ENCODE measurements at places on chromosomes 16 and 17.

DNA sequence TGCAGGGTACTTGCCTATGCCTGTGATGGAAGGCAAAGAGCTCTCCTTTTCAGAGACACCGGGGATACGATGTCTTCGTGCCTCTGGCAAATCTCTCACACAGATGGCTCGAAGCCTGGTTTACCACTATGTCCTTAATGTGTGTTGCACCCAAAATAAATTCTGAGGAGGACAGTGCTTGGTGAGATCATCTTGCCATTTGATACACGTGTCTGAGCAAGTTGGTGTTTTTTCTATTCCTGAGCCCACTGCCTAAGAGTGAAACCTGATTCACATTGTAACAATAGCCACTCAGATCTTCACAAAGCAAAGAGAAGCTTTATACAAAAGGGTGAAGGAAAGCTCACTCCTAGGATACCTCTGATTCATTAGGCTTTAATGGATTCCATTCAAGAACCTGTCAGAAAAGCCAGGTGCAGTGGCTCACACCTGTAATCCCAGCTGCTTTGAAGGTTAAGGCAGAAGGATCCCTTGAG lies 33.1 kb upstream of the AKAP1 start:
- DNase-seq, result no peak

- DNase-seq, result peak; percentile 63
Observed at GRCh38 chr16:84555418-84556196, 51.1 kb upstream of the MEAK7 start.

DNA sequence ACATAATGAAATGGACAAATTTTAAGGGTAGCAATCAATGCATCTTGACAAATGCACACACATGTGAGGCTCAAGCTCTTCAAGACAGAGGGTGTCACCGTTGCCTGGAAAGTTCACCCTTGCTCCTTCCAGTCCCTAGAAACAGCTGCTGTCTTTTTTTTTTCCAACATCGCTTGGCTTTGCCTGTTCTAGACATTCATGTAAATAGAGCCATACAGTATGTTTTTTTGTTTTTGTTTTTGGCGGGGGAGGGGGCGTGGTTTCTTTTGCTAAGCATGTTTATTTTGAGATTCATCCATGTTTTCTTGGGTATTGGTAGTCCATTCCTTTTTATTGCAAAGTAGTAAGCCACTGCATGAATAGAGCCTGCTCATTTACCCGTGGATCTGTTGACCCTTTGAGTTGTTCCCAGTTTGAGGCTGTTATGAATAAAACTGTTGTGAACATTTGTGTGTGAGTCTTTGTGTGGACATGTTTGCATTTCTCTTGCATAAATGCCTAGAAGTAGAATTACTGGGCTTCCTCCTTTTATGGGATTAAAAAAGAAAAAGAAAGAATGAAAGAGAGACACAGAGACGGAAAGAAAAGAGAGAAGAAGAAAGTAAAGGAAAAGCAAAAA lies 78.4 kb downstream of the NT5M start:
- no peak for DNase-seq

- no peak for DNase-seq
Observed at GRCh38 chr17:69757688-69758430, 317.2 kb upstream of the KCNJ16 start.

- no peak for DNase-seq
Observed at GRCh38 chr16:84136331-84137125, 8.4 kb downstream of the HSDL1 start.

DNA sequence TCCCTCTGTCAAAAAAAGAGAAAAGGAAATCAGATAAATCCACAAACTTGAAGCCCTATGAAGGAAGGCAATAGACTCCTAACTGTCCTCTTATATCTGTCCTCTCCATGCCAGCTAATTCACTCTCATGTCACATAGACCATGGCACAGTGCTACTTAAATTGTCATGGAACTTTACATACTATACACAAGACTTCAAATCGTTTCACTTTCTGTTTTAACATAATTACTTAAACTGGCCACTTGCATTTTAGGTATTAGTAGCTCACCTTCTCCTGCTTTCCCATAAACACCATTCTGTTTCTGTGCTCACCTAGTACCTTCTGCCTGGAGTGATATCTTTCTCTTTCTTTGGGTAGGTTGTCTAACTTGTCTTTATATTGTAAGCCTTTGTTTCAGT lies 816.7 kb upstream of the KIF2B start:
- no peak for DNase-seq

DNA sequence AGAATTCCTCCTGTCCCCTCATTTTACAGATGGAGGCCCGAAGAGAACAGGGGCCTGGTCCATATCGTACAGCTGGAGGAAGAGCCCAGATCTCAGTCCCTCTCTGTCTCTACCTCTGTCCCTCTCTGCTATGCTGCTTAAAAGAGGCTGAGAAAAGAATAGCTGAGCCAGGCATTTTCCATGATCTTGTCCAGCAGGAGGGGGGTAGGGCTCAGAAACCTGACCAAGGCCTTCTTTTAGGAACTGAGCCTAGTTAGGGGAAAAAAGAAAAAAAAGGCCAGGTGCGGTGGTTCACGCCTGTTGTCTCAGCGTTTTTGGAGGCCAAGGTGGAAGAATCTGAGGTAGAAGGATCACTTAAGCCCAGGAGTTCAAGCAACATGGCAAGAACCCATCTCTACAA lies 84.2 kb downstream of the MGAT5B start:
- DNase-seq, result no peak

GRCh38 chr16:8655184-8655717 lies 19.2 kb upstream of the ABAT start:
- DNase-seq, result no peak

- DNase-seq, result no peak
Observed at GRCh38 chr16:55559933-55560516, 6.5 kb upstream of the CAPNS2 start.

- DNase-seq, result no peak
Observed at GRCh38 chr17:38851434-38851833, 2.1 kb downstream of the RPL23 start.

GRCh38 chr16:20806168-20807050 lies at the start of the genes ERI2 and REXO5:
Gene ERI2 (minus strand): TSS chr16:20806472. CDS start chr16:20806430, 42 bp downstream.
Gene REXO5 (plus strand): TSS chr16:20806527. CDS start chr16:20806954, 427 bp downstream.
- peak; percentile 97 for DNase-seq

GRCh38 chr16:4377573-4378154 lies 6.0 kb downstream of the VASN start:
- DNase-seq, result peak; percentile 30

DNA sequence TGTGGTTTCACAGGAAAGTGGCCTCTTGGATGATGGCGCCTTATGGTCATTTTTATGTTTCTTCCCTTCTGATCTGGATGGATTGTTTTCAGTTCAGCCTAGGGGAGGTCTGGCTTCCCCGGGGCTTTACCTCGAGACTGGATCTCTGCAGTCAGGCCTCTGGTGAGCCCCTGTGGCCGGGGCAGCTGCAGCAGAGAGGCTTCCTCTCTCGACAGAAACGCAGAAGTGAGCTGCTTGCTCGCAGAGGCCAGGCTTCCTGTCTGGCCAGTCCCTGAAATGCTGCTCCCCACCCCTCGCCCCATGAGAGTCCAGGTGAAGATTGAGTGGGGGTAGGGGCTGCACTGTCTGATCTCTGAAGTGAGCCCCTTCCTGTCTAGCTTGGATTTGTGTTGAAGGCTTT lies 44.0 kb downstream of the PLCG2 start:
- peak; percentile 38 for DNase-seq

DNA sequence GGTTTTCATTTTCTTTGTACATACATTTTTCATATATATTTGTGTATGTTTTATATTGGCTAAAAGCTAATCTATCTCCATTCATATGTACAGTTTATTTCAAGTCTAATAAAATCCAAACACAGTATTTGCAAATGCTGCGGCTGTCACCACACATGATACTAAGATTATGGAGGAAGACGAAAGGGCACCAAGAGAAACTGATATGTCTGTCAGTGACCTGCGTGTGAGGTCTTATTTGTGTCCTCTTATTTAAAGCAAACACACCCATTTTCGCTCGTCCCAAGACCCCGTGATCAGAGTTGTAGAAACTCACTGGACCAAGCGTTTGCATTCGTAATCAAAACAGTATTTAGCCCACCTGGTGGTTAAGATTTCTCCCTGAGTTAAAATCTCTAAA lies 8.2 kb downstream of the MLYCD start:
- no peak for DNase-seq

DNA sequence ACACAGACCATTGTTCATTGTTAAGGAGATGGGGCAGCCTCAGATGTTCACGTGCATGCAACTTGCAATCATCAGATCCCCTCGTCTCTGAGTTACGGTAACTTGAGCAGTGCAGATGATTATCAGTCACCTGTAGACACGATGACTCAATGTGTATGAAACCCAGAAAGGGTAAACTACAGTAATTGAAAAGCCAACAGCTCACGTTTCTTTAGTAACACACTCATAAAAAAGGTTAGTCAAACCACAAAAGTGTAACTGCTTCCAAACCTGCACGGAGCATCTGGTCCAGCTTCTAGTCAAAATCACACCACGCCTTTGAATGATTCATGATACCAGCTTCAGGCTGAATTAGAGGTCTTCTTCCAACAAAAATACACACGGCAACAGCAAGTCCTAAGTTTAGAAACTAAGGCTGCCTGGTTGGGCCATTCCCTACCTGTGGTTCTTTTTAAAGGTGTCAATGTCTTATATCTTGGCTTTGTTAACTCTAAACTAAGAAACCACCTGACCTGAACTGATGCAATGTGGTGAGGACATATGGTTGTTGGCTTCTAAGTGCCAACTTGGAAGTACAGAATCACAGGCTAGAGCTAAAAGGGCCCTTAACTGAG lies 32.3 kb downstream of the GRB7 start:
- no peak for DNase-seq

DNA sequence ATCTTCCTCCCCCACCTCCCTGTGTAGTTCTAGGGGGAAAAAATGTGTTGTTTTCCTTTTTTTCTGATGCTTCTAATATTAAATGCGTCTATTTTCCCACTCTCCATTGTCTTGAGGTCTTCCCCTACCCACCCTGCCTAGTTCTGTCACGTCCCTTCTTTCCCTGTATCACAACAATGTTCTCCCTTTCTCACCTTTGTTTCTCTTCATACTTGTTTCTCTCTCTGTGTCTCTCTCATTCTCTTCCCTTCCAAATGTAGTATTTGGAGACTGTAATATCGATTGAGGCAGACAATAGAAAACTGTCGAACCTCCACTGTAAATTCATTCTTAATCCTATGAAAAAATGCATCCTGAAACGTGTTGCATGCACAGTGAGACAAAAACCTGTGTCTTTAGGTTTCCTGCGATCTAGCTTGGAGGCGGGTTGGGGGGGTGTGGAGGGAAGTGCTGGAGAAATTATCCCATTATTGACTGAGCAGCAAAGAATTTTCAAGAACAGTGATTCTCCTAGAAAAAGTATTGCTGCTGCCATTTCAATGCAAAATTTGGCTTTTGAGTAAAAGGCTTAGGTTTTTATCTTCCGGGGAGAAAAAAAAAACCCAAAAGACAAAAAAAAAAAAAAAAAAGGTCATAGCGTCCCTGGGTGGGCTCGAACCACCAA lies 1.3 kb upstream of the PSMB3 start:
- DNase-seq, result no peak

DNA sequence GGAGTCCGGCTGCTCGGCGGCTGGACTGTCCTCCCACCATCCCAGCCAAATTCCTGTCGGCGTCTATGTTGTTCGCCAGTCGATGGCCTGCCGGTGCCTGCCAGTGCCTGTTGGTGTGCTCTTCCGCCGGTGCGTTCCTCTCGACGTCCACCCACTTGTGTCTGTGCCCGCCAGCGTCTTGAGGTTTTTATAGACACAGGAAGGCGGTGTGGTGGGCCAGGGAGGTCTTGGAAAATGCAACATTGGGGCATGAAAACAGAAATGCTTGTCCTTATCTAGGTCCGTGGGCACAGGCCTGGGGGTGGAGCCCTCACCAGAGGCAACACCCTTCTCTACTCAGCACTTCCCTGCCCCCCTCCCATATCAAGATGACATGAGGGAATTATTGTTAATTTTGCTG lies 167.8 kb downstream of the IRF8 start:
- no peak for DNase-seq

DNA sequence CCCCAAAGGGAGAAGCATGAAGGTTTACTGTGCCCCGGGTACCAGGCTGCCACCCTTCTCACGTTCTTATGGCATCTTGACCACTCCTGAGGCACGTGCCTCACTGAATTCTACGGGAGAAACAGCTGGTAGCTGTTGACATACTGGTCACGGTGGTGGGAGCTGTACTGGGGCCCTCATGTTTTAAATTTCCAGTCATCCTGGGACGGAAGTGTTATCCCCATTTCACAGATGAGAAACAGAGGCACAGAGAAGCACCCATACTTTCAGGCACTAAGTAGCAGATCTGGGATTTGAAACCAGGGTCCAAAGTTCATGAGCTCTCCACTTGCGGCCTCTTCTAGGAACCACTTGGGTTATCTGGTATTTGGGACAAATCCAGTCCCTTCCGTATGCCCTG lies 26.3 kb upstream of the DOC2B start:
- no peak for DNase-seq

GRCh38 chr17:57447357-57447989 lies 191.2 kb downstream of the MSI2 start:
- DNase-seq, result no peak

DNA sequence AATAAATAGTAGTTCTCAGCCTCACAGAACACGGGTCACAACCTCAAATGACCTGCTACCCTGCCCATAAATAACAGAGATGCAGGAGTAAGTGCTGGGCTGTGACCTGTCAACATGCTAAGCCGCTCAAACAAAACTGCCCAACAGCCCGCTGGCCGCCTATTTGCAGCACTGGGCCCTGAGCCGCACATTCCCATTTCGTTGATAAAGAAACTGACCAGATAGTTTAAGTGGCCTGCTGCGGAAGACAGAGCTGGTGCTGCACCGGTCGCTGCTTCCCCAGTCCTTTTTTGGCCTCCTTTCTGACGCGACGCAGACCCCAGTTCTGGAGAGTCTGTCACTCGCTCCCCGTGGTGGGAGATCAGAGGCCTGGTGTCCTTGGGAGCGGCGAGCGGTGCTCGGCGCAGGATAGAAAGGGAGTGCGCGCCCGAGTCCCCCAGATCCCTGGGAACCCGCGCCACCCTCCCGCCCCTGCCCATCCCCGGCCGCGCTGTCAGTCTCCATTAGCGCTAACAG lies 349 bp upstream of the SLC6A2 start:
- no peak for DNase-seq

DNA sequence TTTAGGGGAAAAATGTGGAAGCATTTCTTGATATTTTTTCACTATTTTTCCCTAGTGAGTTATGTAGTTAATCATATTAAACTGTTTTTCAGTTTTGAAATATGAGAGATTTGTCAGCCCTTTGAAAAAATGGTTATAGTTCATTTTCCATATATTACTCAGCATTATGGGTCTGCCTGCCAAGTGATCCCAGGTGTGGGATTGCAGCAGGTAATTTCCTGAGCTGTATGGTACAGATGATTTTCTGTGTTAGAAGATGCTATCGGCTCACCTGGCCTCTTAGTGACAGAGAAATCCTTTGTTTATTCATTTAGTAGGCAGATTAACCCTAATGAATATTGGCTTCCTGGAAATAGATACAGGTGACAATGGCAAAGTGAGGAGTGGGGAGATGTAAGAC lies 275.1 kb upstream of the TBX2 start:
- DNase-seq, result no peak

- peak; percentile 43 for DNase-seq
Observed at GRCh38 chr17:73365906-73366623, 54.3 kb upstream of the CDC42EP4 start.

DNA sequence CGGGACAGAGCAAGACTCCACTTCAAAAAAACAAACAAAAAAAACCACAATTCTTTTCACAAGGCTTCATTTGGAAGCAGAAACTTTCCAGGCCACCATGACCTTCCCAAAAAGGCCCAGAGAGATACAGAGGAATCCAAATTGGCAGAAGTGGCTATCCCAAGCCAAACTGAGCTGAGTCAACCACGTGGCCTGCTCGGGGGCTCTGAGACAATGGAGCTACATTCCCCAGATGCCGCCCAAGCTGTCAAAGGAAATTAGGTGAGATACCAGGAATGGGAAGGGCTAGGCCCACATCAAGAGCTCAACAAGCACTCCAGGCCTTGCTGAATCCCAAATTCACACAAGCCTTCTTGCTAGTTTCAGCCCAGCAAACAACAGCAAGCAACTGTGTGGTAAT lies 5.7 kb upstream of the EXOSC6 start:
- DNase-seq, result no peak

All from right hindlimb (tissue), 1 donor.